Mesothelial cell of epicardium (in vitro differentiated cells): ENCODE measurements at places on chromosomes 6 and 20. TPM values are rescaled to one million over a fixed set of nuclear protein-coding genes. Genes with fewer than 3 reads are reported as not detected.

DEFB132 gene
- not detected in 3 replicates for total RNA-seq

OR2B6 gene
- total RNA-seq, result not detected in 3 replicates

TAF8 gene
- total RNA-seq, result 32.1 to 38.9 TPM (median 36.5 TPM) in 3 replicates

SYNCRIP gene
- 127 to 129 TPM (median 129 TPM) in 3 replicates for total RNA-seq

DNA sequence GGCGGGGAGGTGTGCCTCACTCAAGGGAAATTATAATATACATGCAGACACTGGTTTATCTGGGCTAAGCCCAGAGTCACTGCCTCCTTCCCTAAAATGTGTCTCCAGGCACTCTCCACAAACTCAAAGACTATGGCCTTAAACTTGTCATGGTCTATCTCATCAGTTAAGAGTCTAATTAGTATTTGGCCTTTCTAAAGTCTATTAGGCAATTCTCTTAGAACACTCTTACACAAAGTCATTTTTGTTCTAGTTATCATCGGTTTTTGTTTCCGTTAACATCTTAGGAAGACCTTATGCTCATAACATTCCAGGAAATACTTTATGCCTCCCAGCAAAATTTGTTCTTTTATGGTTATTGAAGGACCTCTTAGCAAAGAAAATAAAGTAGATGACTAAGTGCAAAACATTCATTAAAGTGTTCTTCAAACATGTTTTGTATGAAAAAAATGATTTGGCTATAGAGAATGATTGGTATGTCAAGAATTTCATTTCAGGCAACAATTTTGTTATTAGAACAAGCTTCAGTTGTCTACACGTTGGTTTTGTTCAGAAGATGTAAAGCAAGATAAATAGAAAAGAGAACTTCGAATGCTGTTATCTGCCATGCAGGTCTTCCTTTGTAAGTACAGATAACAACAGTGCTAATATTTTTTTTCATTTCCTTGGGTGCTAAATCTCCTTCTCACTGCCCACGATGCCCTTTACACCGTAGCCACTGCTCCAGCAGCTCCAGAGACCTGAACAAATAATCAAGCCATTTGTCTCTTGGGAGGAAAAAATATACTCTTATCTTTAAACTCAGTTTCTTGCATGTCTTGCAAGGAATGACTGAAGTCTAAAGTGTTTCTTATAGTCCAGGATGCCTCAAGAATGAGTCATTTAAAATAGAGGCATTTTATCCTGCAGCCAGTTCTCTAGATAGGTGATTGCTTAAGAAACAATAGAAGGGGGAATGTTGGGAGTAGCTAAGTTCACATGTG is 170.4 kb downstream of the HTR1B start:
- DNase-seq, result no peak
- peaks cover 18% of the 10 kb centered on the region for H3K4me1 ChIP-seq
- no peak overlapping the region for H3K4me3 ChIP-seq
- no peaks in the 10 kb centered on the region for H3K36me3 ChIP-seq

GRCh38 chr6:3287976-3288707 is 29.4 kb downstream of the PSMG4 start:
- DNase-seq, result no peak
- no peak overlapping the region for H3K27ac ChIP-seq
- H3K4me1 ChIP-seq, result peaks cover 4% of the 10 kb centered on the region
- H3K36me3 ChIP-seq, result peaks cover 14% of the 10 kb centered on the region
- H3K4me3 ChIP-seq, result no peak overlapping the region

DNA sequence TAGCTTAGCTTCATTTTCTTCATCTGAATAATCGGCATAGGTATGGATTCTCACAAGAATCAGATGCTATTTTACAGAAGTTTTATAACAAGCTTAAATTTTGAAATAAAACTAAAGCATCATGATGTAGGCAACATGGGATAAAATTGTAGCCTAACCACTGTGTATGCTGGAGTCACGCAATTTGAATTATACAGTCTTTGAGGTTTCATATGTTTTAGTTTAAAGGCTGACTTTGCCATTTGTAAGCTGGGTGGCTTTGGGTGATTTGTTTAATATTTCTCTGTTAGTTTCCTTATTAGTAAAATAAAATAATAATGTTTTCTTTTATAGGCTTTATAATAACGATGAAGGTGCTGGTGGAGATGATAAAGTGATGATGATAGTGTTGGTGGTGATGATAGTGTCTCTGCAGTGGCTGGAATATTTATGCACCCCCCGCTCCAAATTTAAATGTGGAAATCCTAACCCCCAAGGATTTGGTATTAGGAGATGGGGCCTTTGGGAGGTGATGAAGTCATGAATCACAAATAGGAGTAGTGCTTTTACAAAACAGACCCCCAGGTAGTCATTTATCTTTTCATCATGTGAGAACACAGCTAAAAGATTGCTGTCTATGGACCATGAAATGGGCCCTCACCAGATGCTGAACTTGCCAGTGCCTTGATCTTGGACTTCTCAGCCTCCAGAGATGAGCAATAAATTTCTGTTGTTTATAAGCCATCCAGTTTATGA is 42.0 kb downstream of the DOK5 start:
- peaks cover 1% of the 10 kb centered on the region for H3K36me3 ChIP-seq
- no peaks in the 10 kb centered on the region for H3K27me3 ChIP-seq
- DNase-seq, result no peak
- H3K27ac ChIP-seq, result no peak overlapping the region
- no peak overlapping the region for H3K4me3 ChIP-seq

- no peak for DNase-seq
- no peak overlapping the region for H3K27ac ChIP-seq
- H3K4me1 ChIP-seq, result peaks cover 39% of the 10 kb centered on the region
- no peaks in the 10 kb centered on the region for H3K36me3 ChIP-seq
Observed at GRCh38 chr6:163393923-163394322, 20.6 kb upstream of the QKI start.

DNA sequence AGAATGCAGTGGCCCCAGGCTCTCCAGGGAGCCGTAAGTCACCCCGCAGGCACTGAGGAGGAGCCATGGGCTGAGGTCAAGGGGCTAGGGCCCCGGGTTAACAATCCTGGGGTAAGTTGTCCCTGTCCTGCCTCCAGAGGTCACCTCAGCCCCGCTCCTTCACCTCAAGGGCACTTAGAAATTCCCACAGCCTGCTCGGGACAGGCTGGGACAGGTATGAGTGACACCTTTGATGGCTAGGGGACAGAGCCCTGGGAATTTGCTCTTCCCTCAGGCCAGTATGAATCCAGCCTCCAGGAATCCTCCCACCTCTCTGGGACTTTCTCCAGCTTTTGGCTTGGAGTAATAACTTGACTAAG is 3.5 kb upstream of the GRM4 start:
- H3K4me1 ChIP-seq, result peaks cover 6% of the 10 kb centered on the region
- peaks cover 90% of the 10 kb centered on the region for H3K27me3 ChIP-seq
- no peak overlapping the region for H3K27ac ChIP-seq
- DNase-seq, result no peak
- no peaks in the 10 kb centered on the region for H3K36me3 ChIP-seq

DNA sequence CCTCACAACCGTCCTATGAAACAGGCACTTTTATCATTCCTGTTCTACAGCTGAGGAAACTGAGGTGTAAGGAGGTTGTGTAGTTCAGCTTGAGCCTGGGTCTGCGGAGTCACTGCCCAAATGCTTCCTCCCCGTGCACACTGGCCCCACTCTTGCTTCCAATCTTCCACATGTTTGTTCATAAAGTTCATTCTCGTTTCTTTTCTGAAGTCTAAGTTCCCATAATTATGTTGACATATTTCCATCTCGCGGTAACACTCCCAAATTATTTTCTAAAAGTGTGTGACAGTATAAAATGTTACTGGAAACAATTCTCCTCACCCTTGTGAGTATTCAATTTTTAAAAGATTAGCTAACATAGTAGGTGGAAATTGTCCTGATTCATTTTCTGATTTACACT is 106.9 kb downstream of the SLC22A3 start:
- peaks cover 2% of the 10 kb centered on the region for H3K4me1 ChIP-seq
- H3K4me3 ChIP-seq, result no peak overlapping the region
- H3K27ac ChIP-seq, result no peak overlapping the region

DNA sequence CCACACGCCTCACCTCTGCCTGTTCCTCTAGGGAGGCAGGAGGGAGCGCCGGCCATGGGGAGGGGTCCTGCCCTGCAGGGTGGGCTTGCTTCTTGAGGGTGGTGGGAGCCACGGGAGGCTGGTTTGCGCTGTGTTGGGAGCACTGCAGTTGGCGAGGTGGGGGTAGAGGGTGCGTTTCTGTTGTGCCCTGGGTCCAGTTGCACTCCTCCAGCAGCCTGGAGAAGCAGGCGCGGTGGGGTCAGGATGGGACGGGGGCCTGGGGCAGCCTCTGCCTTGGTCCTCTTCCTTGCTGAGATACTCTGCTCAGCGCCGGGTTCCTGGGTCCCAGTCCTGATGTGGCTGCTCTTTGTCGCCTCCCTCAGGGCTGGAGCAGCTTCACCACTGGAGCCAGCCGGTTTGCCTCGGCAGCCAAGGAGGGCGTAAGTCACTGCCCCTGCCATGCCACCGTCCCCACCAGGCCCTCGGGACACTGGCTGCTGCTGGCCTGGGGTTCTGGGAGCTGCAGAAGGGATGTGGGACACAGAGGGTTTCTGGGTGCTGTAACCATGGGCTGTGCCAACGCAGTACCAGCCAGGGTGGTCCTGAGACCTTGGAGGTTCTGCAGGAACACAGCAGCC is 8.4 kb downstream of the ARFGAP1 start:
- no peaks in the 10 kb centered on the region for H3K4me1 ChIP-seq
- DNase-seq, result no peak
- H3K4me3 ChIP-seq, result no peak overlapping the region
- H3K27ac ChIP-seq, result no peak overlapping the region

DNA sequence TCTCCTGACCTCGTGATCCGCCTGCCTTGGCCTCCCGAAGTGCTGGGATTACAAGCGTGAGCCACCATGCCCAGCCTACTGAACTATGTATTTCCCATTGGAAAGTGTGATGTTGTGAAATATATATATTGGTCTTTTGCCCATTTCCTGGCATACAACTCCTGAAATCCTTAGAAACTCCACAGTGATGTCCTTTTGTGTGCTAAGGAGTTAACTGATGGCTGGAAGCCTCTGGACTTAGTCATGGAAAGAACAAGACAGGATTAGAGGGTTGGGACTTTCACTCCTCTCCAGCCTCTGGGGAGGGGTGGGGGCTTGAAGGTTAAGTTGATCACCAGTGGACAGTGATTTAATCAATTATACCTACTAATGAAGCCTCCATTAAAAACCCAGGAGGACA is 7.1 kb downstream of the PANK2 start:
- no peak overlapping the region for H3K4me3 ChIP-seq
- no peaks in the 10 kb centered on the region for H3K27me3 ChIP-seq
- H3K4me1 ChIP-seq, result peaks cover 51% of the 10 kb centered on the region
- no peak overlapping the region for H3K27ac ChIP-seq
- peaks cover 8% of the 10 kb centered on the region for H3K36me3 ChIP-seq

DNA sequence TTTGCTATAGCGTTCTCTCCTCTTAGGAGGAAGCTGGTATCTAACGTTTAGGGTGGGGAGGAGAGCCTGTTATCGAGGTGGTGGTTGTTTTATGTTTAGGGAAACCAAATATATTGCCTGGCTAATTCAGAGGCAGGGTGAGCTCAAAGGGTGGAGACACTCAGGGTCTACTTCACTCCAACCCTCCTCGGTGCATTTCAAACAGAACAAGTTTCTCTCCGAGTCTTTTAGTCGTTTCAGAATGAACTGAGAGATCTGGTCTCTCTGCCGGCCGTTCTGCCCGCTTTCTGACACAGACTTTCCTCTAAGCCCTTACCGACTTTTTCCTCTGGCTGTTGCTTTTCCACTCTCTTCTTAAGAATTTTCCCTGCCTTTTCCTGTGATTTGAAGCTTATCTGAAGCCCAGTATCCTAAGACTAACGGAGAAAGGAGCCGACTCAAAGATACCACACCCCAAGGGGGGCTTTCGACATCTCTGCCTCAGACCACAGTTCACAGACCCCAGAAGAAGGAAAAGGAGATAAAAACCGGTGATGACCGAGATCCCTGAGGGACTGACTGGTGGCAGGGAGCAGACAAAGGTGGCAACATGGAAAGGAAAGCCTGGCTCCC is 865 bp downstream of the STK38 start:
- H3K4me1 ChIP-seq, result peaks cover 25% of the 10 kb centered on the region
- no peak for DNase-seq
- H3K27ac ChIP-seq, result peak overlapping the region; percentile 96
- H3K36me3 ChIP-seq, result no peaks in the 10 kb centered on the region
- peak overlapping the region; percentile 93 for H3K4me3 ChIP-seq
- H3K27me3 ChIP-seq, result no peaks in the 10 kb centered on the region

GRCh38 chr6:106667022-106667402 is 37.6 kb downstream of the QRSL1 start:
- H3K4me1 ChIP-seq, result peaks cover 32% of the 10 kb centered on the region
- H3K36me3 ChIP-seq, result peaks cover 36% of the 10 kb centered on the region
- DNase-seq, result no peak
- peak overlapping the region; percentile 32 for H3K27ac ChIP-seq

- H3K36me3 ChIP-seq, result peaks cover 23% of the 10 kb centered on the region
- no peak for DNase-seq
- H3K27ac ChIP-seq, result no peak overlapping the region
- no peaks in the 10 kb centered on the region for H3K4me1 ChIP-seq
- no peaks in the 10 kb centered on the region for H3K27me3 ChIP-seq
Observed at GRCh38 chr20:3563548-3564177, 92.8 kb downstream of the ATRN start.
